ENCODE measurements at places on chromosomes 7 and 10.

DNA sequence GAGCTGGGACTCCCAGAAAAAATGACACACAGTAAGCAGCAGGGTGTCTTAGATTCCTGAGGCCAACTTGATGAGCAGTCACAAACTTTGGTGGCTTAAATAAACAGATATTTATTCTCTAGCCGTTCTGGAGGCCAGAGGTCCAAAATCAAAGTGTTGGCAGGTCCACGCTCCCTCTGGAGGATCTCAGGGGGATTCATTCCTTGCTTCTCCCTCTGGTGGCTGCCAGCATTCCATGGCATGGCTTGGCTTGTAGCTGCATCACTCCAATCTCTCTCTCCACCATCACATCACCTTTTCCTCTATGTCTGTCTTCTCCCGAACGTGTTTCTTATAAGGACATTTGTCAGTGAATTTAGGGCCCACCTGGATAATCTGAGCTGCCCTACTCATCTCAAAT is 98.4 kb downstream of the OSBPL3 start:
- no peak for DNase-seq

GRCh38 chr10:124745673-124746072 is 1.5 kb upstream of the FAM53B start:
- DNase-seq, result no peak

DNA sequence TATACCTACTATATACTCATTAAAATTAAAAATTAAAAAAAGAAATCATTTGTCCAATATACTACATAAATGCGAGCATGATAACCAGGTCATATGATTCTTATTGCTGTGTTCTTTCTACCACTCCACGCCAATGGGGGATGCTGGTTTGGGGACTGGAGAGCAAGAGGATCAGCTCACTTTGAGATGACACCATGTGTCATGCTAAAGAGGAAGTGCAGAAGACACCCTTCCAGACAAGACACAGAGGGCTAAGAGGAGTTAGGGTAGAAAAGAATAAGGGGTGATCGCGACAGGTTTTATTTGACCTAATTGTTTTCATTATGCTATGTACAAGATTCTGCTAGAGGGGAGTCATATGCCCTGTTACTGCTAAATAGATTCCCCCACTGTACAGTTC is 33.8 kb upstream of the MGAM2 start:
- no peak for DNase-seq

DNA sequence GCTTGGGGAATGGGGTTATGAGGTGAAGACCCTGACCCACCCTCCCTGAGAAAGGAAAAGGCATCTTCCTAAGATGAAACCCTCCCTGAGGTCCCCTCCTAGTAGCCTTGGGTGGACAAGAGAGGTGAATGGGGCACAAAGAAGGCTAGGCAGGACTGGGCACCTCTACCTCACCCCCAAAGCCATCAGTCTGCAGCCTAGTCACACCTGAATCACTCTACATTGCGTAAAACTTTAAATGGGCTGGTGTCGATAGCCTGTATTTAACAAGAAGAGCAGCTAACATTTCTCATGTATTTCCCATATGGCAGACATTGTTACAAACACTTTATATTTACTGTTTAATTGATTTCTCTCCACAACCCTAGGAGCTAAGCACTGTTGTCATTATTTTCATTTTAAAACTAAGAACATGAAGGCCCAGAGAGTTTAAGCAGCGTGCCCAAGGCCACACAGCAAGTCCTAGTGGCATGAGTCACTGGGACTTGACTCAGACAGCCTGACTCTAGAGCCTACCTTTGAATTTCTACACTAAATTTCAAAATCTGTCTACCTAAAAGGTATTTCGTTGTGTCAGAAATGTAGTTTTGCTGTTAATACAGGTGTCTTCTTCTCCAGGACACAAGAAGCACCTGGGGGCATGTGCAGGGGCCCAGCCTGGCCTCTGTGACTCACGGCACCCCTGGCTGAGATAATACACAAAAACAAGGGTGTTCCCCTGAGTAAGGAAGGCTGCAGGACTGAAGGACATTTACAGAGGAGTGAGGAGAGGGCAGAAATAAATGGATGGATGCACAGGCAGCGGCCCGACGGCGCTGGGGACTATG is 3.4 kb downstream of the AOC1 start:
- no peak for DNase-seq

GRCh38 chr10:78852466-78853240 is 216.1 kb upstream of the ZMIZ1 start:
- DNase-seq, result no peak

DNA sequence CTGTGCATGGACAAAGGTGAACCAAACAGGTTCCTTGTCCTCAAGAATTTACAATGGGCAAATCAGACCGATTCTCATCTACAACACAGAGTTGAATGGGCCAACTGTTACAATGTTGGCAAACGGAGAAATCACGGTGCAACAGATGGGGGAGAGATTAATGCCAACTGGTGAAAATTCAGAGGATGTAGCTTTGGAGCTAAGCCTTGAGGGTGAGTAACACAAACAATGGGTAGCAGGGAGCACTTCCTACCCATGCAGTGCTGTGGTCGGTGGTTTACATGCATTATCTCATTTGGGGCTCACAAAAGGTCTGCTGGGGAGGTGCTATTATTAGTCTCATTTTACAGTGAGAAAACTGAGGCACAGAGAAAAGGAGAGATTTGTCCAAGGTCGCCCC is 902 bp upstream of the NFE2L3 start:
- no peak for DNase-seq

GRCh38 chr10:67612577-67613537 is 83.1 kb downstream of the CTNNA3 start:
- DNase-seq, result peak; percentile 20

GRCh38 chr10:43229208-43230061 is 37.4 kb downstream of the RASGEF1A start:
- DNase-seq, result no peak

GRCh38 chr7:11346302-11346701 is 372.6 kb downstream of the PHF14 start:
- no peak for DNase-seq

GRCh38 chr10:117960345-117960935 is 86.3 kb downstream of the RAB11FIP2 start:
- DNase-seq, result no peak

DNA sequence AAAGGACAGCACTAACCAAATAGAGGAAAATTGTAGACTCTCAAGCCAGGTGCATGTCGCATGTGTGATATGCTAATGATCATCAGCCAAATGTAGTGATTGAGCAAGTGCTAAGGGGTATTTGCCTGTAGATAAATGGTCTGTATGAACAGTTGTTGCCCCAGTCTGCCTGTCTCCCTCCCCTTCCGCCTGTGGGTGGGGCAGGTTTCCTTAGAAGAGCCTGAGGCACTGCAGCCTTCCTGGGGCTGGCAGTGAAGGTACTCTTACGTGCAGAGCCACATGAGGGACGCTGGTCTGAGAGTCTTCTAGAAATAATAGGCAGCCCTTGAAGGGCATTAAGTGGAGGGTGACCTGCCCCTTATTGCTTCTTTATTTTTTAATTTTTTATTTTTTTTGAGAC is 152.1 kb downstream of the SNX10 start:
- DNase-seq, result no peak

- DNase-seq, result no peak
Observed at GRCh38 chr7:155153676-155154075, 83.6 kb downstream of the HTR5A start.
